NCI-H774 (cell line): ENCODE measurements at places on chromosomes 1 and 21.

- no peak for DNase-seq
Measured at GRCh38 chr1:221334062-221334461, 407.8 kb downstream of the DUSP10 start.

GRCh38 chr1:46659307-46659870 is 8.8 kb downstream of the ATPAF1 start:
- DNase-seq, result no peak

GRCh38 chr1:183069562-183070216 is 46.5 kb downstream of the LAMC1 start:
- peak; percentile 57 for DNase-seq

GRCh38 chr1:224160171-224160682 is 22.8 kb upstream of the DEGS1 start:
- no peak for DNase-seq

DNA sequence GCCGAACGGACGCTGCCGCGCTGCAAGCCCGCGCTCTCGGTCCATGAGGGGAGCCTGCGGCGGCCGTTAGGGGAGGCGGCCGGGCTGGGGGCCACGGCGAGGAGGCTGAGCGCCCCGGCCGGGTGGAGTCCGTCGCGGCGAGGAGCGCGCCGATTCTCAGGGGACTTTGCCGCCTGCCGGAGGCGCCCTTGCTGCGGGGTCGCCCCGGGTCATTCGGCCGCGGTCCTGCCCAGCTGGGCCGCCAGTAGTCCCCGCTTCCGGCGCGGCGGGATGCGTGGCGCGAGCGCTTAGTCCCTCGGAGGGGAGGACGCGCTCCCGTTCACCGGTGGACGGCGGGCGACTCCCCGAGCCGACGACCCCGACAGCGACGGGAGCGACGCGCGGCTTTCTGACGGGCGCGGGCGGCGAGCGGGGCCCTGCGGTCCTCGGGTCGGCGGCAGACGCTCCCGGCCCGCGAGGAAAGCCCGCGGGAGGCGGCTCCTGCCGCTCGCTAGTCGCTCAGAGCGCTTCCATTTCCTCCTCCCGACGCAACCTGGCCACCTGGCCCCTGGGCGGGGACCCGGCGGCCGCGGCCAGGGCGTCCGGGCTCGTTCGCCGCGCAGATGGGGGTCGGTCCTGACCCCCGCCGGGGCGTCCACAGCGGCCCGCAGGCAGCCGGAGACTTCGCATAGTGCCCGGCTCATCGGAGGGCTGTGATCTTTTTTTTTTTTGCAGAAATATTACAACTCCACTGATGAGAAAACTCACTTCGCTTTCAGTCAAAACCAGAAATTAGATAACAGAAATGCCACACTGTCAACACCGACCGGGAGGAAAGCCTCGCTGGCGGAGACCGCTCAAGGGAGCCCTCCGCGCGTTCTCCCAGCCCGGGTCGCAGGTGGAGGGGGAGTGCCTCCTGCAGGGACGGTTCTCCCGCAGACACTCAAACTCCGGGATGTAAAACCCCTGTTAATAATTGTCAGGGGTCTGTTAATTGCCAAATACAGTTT is 641 bp upstream of the ZBTB21 start:
- peak; percentile 21 for DNase-seq

GRCh38 chr1:2099886-2100779 is 49.9 kb downstream of the PRKCZ start:
- no peak for DNase-seq

GRCh38 chr1:222021129-222021528 is 279.2 kb upstream of the DUSP10 start:
- DNase-seq, result no peak

DNA sequence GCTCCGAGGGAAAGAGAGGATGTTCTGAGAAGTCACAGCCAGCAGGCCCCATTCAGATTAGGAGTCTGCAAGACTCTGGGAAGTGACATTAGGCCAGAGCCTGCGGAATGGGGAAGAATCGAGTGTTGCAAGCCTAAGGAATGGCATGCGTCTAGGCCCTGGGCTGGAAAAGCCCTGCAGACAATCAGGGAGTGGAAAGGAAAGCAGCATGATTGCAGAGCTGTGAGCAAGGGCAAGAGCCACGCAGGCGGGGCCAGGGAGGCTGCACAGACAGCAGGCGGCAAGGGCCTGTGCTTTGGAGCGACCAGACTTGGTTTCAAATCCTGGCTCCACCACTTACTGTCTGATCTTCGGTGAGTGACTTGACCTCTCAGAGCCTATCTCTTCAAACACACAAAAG is 118.2 kb downstream of the RRAGC start:
- DNase-seq, result no peak

DNA sequence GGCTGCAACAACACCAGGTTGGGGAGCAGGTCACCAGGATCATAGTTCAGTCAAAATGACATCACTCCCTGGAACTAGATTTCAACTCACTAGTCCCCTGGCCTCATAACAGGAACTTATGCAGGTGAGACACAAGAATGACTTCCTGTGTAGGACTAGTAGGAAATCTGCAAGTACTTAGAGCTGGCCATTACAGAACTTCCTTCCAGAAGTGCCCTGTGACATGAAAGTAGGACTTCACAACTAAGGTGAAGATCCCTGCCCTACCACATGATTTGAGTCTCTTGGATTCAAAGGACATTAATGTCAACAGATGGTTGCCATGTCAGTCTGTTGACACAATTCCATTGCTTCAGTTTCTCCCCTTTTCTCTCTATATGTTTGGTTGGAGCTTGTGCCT is 223.1 kb downstream of the RPS6KC1 start:
- DNase-seq, result no peak

- no peak for DNase-seq
Measured at GRCh38 chr1:226397011-226397926, 10.6 kb downstream of the PARP1 start.

- DNase-seq, result no peak
Measured at GRCh38 chr1:6019166-6019845, 26.4 kb upstream of the KCNAB2 start.

- no peak for DNase-seq
Measured at GRCh38 chr1:20726118-20726911, 6.2 kb downstream of the SH2D5 start.

GRCh38 chr1:9591669-9592509 is 3.2 kb downstream of the TMEM201 start:
- DNase-seq, result no peak

DNA sequence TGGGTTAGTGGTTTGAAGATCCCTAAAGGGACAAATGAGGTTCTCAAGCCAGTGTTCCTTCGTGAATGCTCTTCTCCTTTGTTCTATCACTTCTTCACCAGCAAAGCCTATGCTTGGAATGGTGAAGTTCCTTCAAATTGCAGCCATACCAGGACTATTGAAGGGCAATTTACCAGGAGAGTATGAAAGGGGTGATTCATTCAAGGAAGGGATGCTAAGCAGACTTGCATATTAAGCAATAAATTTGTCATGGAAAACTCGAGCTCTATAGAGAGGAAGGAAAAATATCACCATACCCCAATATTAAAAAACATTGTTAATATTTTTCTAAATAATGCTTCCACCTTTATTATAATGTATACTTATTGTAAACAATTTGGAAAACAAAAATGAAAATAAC is 9.3 kb upstream of the TSNAX start:
- DNase-seq, result no peak

GRCh38 chr1:115179397-115180079 is 90.2 kb upstream of the TSPAN2 start:
- no peak for DNase-seq

GRCh38 chr1:153790313-153790965 is 15.2 kb downstream of the SLC27A3 start:
- DNase-seq, result peak; percentile 50

DNA sequence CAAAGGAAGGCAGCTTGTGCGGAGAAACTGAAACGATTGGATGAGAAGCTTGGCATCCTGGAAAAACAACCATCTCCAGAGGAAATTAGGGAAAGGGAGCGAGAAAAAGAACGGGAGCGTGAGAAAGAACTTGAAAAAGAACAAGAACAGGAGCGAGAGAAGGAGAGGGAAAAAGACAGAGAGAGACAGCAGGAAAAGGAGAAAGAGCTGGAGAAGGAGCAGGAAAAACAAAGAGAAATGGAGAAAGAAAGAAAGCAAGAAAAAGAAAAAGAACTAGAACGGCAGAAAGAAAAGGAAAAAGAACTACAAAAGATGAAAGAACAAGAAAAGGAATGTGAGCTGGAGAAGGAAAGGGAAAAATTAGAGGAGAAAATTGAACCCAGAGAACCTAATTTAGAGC is 47.2 kb downstream of the PRRC2C start:
- DNase-seq, result no peak

- no peak for DNase-seq
Measured at GRCh38 chr1:215052256-215053015, 30.1 kb upstream of the KCNK2 start.

GRCh38 chr1:22935433-22935832 is 37.2 kb downstream of the LACTBL1 start:
- no peak for DNase-seq

GRCh38 chr1:46081206-46081605 is 51.2 kb downstream of the PIK3R3 start:
- no peak for DNase-seq

DNA sequence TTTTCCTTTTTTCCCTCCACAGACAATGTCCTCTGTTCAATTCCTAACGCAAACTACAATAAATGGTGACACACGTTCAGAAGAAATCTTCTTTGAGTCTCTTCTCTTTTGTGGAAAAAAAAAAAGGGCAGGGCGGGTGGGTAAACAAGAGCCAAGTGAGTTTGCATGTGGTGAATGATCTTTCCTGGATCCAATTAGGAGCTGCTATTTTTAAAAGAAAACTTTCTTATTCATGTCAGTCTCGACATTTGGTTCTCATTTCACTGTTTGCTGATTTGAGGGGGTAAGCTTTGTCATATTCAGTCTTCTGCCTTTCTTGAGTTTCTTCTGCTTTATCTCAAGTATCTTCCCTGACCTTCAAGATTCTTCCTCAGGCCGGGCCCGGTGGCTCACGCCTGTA is 29.2 kb upstream of the KIF1B start:
- DNase-seq, result no peak

GRCh38 chr1:25922971-25923552 is 16.8 kb upstream of the STMN1 start:
- peak; percentile 2 for DNase-seq

GRCh38 chr1:68205794-68206358 is 26.4 kb downstream of the WLS start:
- no peak for DNase-seq

DNA sequence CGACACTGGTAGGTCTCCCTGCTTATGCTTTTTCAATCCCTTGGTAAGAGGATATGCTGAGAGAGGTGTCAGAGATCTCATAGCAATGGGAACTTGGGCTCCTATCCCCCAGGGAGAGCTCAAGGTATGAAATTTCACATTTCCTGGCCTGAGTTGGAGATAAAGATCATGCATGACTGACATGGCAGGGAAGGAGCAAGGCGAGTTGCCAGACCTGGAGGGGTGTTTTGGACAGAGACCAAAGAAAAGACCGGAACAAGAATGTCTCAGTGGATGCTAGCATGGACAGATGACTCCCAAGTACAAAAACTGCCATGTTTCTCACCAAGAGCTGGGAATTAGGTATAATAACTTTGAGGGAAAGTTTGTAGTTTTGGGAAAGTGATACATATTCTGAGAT is 334.1 kb upstream of the B3GALT2 start:
- no peak for DNase-seq

DNA sequence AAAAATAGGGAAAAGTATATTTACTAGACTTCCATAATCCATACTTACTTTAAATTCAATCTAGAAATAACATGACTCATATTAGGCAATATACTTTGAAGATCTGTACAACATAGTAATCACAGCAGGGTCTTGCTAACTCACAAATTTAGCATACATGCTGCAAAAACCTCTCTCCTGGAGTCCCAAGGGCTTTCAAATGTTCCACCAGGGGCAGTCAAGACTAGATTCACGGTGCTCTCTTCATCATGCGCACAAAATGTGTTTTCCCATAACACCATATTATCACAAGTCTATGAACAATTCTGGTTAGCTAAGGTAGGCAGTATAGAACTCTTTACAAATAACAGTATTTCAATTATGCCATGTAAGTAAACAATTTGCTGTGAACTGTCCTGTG is 45.8 kb downstream of the SSX2IP start:
- DNase-seq, result no peak

DNA sequence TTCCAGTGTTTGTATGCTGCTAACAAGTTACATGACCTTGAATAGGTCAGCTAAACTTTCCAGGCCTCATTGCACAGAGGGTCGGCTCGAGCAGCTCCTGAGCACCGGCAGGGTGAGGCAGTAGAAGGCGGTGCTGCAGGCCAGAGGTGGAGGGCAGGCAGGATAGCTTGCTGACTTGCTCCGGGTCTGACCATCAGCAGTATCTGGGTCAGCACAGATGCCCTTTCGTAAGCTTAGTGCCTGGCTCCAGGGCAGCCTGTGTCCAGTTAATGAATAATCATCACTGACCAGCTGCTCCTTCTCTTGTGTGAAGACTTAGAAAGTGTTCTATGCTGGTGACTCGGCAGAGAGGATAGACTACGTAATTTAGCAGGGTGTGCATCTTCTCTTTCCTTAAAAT is 6.9 kb downstream of the MAPKAPK2 start:
- DNase-seq, result no peak

DNA sequence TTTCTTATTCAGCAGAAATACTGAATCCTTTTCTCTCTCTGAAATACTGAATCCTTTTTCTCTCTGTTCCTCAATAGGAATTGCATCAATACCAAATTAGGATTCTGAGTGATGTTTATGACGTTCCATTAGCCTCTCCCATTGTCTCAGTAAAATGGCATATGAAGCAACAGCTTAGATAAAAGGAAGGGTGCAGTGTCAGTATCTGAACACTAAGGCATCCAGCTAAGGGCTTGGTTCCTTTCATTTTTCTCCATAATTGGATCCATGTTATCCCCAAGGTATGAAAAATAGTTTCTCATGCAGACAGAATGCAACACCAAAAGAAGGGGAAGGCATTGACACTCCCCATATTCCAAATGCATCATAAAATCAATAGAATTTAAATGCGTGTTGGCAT is 61.5 kb upstream of the RAVER2 start:
- no peak for DNase-seq

DNA sequence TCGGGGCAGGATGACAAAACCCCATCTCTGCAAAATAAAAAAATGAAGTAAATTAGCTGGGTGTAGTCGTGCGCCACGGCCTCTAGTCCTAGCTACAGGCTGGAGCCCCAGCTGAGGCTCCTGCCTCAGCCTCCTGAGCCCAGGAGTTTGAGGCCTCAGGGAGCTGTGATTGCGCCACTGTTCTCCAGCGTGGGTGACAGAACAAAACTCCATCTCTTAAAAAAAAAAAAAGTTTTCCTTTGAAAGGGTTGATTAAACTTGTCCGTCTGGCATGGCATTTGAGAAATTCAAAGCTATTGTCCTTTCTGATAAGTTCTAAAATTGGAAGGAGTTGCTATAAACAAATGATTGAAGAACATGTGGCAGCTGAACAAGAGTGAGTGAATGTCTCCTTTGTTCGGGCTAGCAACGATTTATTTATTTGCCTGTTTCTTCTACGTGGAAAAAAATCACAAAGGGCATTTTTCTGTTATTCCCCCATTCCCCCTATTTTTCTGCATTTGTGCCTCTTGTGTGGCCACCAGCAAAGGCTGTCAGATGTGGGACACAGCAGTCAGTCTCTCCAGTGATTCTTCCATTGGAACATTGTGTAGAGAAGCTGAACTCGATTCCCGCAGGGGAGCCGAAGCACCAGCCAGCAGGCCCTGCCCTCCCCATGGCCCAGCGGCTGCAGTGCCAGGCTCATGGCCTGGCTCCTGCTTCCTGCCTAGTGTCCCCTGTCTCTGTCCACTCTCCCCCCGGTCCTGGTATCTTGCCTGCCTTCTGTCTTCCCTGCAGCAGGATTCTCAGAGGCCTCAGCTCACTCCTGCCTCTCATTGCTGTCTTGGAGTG is 21.5 kb upstream of the PWP2 start:
- no peak for DNase-seq

- DNase-seq, result no peak
Measured at GRCh38 chr1:210814382-210815123, 319.4 kb downstream of the KCNH1 start.
